ENCODE measurements at places on chromosomes 5 and 9.

GRCh38 chr9:15521254-15521653 lies 10.5 kb upstream of the PSIP1 start:
- no peak for DNase-seq

DNA sequence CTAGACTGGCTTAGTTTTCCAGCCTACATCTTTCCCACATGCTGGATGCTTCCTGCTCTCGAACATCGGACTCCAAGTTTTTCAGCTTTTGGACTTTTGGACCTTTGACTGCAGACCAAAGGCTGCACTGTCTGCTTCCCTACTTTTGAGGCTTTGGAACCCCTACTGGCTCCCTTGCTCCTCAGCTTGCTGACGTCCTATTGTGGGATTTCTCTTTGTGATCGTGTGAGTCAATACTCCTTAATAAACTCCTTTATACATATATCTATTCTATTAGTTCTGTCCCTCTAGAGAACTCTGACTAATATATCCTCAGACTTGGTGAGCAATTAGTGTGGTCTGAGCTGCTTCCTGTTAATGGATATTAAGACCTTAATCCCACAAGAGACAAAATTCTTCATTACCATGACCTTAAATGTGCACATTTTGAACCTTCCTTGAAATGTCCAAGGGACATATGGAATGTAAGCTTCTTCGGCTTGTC lies 752.9 kb downstream of the CDH18 start:
- no peak for DNase-seq

GRCh38 chr9:120465685-120466407 lies 114.1 kb downstream of the CDK5RAP2 start:
- DNase-seq, result no peak

- DNase-seq, result no peak
Measured at GRCh38 chr9:115289757-115290208, 171.8 kb upstream of the TNC start.

DNA sequence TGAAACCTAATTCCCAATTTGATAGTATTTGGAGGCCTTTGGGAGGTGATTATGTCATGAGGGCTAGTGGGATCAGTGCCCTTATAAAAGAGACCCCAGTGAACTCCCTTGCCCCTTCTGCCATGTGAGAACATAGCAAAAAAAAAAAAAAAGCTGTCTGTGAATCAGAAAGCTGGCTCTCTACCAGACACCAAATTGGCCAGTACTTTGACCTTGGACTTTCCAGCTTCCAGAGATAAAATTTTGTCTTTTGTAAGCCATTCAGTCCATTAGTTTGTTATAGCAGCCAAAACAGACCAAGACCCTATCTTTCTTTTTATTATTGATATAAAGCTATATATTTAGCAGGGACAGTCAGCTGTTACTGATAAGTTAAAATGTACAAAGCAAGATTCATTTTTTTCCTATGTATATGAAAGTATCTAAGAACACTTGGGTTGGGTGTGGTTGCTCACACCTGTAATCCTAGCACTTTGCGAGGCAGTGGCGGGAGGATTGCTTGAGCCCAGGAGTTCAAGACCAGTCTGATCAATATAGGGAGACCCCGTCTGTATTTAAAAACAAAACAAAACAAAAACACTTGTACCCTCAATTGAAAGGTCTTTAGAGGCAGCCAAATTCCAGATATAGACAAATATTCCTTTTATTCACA lies 8.1 kb upstream of the C5orf24 start:
- no peak for DNase-seq

- no peak for DNase-seq
Measured at GRCh38 chr9:108423433-108423832, 432.4 kb downstream of the ACTL7B start.

Data from CD4-positive, alpha-beta T cell (primary cell).